ENCODE measurements at places on chromosomes 2 and 18.

DNA sequence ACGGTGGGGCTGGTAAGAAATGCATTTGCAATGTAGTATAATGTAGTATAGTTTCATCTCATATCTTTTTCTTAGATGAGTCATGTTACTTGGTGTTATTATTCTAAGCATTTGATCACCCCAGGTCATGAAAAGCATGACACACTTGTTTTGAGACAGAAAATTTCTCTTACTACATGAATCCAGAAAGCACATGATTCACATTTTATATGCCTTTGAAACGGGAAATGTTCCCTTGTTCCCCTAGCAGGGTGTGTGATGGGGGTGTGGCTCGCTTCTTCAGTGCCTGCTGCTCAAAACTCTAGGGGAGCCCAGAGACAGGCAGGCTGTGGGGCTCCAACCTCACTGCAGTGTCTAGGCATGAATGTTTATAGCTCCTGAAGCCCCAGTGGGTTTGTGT lies 116.0 kb upstream of the RAB27B start:
- DNase-seq = no peak

- no peak for DNase-seq
Measured at GRCh38 chr2:135142323-135142722, 90.2 kb downstream of the RAB3GAP1 start.

DNA sequence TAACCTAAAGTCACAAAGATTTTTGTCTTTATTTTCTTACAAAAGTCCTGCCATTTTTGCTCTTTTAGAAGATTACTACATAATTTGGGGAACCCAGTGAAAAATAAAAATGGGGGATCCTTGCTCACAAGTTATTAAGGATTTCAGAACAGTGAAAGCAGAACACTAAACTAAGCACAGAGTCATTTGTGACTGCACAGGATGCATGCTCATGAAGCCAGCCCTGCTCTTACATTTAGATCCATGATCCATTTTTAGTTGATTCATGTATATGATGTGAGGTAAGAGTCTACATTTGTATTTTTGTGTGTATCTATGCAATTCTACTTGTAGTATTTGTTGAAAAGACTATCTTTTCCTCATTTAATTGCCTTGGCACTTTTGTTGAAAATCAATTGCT lies 21.8 kb downstream of the SP140L start:
- DNase-seq = no peak

GRCh38 chr2:224711859-224712665 lies 4.1 kb downstream of the CCDC195 start:
- no peak for DNase-seq

DNA sequence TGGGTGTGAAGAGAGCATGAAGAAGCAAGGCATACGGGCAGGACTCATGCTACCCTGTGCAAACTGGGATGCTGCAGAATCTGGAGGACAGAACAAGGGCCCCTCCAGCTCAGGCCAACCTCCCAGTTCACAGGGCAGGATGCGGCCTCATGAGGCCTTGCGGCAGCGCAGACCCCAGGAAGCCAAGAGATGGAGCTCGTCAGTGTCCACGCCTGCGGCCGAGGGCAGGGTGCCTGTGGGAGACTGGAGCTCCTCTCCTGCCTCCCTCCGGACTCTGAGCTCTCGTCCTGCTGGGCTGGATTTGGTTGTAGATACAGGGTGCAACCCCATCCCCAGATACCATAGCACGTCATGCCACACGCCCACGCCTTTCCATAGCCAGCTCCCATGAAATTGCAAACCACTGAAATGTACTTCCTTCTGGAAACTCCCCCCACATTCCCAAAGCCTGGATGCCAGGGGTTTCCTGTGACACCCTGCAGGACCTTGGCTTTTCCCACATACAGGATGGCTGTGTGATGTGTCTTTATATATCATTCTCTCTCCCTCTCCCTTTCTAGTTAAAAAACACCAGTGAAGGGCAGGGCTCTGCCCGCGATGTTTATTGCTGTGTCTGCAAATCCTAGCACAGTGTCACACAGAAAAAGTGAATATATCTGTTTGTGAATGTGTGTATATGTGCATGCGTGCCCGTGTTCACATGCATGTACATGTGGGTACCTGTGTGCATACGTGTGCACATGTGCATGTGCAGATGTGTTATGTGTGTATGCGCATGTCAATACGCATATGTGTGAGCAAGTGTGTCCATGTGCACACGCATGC lies 12.3 kb upstream of the SNTG2 start:
- DNase-seq = no peak

- no peak for DNase-seq
Measured at GRCh38 chr2:179096090-179096489, 46.2 kb upstream of the CCDC141 start.

GRCh38 chr2:56464613-56465012 lies 280.8 kb downstream of the CCDC85A start:
- no peak for DNase-seq

- DNase-seq = no peak
Measured at GRCh38 chr2:162327134-162327769, 8.8 kb upstream of the IFIH1 start.

DNA sequence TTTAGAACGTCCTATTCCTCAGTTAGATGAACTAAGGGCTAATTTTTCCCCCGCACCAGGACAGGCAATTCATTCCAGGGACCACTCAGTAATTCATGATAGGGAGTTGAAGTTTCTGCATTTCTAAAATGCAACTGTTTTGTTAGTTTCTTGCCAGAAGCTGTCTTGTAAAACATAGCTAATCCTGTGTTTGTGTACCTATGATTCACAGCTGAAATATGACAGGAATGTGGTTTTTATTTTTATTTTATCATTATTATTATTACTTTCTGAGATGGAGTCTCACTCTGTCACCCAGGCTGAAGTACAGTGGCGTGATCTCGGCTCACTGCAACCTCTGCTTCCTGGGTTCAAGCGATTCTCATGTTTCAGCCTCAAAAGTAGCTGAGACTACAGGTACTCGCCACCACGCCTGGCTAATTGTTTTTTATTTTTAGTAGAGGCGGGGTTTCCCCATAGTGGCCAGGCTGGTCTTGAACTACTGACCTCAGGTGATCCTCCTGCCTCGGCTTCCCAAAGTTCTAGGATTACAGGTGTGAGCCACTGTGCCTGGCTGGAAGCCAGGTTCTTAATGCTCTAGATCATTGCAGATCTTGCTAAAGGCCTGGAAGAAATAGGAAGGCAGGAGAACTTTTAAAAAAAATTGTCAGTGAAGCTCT lies 154.8 kb upstream of the FHL2 start:
- no peak for DNase-seq

DNA sequence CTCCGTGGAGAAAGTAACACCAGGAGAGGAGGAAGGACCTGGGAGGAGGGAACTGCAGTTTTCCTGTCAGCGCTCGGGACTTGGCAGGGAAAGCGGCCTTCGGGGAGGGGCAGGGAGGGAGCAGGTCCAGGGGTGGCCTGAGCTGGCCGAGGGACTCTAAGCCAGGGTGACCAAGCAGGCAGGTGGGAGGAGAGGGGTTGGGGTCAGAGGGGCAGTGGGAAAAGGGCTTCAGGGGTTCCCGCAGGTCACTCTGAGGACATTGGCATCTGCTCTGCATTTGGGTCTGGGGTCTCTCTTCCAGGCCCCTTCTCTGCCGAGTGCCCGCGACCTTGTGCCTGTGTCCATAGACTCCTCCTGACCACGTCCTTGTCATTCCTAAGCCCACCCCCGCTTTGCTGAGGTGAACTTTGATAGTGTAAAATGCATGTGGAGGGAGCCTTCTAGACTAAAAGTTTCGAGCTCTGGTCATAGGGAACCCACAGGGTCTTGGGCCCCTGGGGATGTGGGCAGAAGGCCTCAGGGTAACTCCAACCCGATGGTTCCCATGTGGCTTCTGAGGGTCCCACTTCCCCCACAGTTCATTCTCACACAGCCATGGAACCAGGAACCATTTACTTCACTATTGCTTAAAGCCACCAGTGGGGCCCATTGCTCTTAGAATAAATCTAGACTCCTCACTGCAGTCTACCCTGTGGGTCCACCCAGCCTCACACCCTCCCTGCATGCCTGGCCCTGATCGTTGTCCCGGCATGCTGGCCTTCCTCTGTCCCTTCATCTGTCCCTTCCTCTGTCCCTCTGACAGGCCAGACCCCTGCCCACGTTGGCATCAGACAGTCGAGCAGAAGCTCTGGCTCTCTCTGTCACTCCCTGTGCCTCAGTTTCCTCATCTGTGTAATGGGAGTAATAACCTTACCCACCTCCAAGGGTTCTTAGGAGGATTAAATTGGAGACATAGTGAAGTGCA lies 229.2 kb downstream of the SEPTIN10 start:
- no peak for DNase-seq

- no peak for DNase-seq
Measured at GRCh38 chr18:51943281-51943680, 396.7 kb upstream of the DCC start.

GRCh38 chr2:45806563-45807358 lies 155.3 kb downstream of the PRKCE start:
- no peak for DNase-seq

- no peak for DNase-seq
Measured at GRCh38 chr2:22798386-22798785, 586.6 kb upstream of the KLHL29 start.

GRCh38 chr2:223642506-223642905 lies 40.3 kb upstream of the SCG2 start:
- DNase-seq = no peak

DNA sequence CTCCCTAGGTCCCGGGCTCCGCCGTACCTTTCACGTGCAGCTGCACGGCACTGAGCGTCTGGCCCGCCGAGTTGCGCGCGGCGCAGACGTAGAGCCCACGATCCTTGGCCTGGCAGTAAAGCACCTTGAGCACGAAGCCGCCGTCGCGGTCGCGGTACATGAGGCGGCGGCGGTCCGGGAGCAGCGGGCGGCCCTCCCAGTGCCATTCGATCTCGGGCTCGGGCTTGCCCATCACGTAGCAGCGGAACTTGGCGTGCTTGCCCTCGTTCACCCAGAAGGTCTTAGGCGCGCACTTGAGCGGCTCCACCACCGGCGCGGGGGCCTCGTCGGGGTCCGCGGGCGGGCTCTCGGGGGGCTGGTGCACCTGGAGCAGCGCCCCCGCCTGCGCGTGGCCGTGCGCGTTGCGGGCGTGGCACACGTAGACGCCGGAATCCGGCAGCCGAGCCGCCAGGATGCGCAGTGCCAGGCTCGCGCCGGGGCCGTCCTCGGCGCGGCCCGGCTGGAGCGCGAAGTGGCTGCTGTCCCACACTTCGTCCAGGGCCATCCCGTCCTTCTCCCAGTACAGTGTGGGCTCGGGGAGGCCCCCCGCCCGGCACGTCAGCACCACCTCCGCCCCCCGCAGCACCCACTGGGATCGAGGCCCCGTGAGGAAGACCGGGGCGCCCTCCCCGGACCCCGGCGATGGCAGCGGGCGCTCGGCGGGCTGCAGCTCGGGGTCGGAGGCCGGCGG lies 980 bp downstream of the OBSL1 start:
- no peak for DNase-seq

GRCh38 chr2:72993147-72993932 lies 76.0 kb downstream of the EMX1 start:
- no peak for DNase-seq

DNA sequence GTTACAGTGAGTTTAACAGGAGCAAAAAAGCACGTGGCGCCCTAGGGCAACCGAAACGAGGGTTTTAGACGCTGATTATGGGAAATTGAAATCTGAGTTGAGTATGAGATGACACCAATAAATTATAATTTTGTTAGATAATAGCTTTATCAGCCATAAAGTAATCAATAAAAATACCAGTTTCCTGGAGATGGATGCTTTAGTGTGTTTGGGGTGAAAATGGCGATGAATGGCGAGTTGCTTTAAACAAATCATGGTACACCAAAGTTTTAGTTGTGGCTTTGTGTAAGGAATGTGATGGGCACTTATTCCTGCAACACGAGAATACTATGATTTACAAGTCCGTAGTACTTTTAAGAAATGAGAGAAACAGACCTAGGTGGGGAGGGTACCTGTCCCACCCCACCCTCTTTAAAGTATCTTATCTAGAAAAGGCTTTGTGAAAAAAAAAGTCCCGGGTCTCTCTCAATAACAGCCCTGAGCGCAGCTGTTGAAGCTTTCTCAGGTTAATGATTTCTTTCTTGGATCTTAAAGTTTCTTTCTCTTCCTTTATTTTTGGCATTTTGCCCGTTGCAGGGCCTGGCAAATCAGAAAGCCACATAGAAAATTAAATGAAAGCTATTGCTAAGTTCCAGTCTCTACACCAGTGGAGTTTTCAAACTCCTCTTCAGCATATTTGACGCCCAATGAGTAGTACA lies 1.5 kb upstream of the RRM2 start:
- DNase-seq = no peak

DNA sequence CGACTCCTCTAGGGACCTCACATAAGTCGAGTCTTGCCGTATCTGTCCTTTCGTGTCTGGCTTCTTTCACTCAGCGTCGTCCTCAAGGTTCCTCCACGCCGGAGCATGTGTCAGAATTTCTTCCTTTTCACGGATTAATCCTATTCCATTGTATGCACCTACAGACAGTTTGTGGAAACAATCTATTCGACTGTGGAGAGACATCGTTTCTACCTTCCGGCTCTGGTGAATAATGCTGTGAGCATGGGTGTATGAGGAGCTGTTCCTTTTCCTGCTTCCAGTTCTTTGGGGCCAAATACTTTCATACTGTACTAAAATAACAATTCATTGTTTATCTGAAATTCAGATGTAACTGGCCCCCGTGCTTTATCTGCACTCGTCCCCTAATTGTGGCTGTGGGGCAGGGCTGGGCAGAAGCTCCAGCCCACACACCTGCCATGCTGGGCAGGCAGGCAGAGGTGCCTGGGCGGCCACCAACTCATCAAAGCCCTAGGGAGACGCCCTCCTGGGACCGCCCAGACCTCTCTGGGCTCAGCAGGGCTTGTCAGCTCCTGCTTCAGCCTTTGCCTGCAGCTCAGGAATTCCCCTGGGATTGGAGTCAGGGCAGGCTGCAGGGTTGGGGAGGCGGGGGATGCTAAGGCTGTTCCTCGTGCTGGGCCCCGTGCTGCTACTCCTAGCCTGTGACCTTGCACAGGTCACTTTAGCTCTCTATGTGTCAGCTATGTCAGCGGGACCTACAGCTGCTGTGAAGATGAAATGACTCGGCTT lies 14.5 kb downstream of the GPC1 start:
- DNase-seq = no peak

GRCh38 chr2:196515051-196515450 lies 124.5 kb upstream of the CCDC150 start:
- DNase-seq = no peak

DNA sequence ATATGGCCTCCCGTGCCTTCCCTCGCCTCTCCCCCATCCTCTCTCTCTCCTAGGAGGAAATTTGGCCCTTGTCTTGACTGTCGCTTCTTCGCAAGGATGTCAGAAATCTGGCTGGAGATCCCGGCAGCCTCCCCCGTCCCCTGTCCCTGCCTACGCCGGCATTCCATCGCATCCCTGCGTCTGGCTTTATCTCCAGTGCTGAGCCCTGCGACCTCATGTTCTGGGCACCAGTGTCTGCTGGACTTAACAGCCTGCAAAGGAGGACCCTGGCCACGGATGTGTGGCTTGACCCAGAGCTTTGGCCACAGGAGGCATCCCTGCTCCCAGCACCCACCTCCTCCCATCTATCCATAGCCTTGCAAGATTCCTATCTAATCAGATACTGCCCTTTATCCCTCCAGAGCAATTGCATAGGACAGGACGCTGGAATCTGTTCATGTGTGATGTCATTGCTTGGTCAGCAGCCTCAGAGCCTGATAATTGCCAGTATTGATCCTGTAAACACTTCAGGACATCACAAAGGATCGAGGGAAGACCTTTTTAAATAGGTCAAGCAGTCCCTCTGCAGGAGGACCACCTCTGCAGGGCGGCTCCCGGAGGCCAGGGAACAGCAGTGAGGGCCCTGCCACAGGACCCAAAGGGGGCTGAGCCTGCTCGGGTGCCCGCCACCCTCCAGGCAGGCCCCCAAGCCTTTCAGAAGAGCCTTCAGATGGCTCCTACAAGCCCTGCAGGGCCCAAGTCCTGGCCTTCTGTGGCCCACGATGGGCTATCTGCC lies 168.2 kb downstream of the TWIST2 start:
- no peak for DNase-seq

Measured in activated T-helper 9 cell treated with anti-CD3 and anti-CD28 coated beads, Interleukin-2, amount 50 U/mL, for 16 hours (primary cell).